T-helper 17 cell (primary cell): ENCODE measurements at places on chromosomes 12 and 14.
A peak's percentile ranks its signal among the peaks of the same experiment; 100 is the strongest.

DNA sequence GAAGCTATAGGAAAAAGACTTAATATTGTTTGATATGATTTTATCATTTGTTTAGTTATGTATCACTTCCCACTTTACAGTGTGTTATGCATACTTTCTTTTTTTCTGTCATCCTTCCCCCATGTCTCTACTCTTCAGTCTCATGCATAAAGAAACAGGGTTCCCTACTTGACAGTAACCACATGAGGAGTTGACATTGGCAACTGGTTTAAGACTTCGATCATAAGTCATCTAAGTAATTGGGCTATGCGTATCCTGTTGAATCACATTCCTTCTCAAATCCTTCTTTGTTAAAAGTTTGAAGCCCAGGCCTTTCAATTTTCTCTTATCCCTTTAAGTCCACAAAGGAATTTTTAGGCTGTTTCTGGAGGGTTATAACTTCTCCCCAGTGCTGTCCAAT, 358.7 kb downstream of the RAD51B start:
- DNase-seq: no peak

DNA sequence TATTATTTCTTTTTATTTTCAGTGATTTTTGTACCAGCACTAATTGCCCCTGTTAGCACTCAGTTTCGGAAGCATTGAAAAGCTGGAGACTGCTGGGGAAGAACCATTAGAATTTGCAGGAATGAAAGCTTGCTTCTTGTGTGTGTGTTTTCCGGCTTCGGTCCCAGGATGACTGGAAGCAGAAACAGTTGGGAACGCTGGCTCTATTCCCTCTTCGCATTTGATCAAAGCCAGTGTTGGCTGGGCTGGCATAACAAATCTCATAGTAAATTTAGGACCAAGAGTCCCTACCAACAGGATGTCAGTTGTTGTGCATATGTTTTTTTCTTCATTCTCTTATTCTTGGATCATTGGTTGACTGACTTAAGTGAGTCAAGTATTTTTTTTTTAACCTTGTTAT, 53.6 kb upstream of the TRAF3 start:
- no peak for DNase-seq

GRCh38 chr14:79352076-79352630, 859.2 kb downstream of the DIO2 start:
- DNase-seq: no peak

DNA sequence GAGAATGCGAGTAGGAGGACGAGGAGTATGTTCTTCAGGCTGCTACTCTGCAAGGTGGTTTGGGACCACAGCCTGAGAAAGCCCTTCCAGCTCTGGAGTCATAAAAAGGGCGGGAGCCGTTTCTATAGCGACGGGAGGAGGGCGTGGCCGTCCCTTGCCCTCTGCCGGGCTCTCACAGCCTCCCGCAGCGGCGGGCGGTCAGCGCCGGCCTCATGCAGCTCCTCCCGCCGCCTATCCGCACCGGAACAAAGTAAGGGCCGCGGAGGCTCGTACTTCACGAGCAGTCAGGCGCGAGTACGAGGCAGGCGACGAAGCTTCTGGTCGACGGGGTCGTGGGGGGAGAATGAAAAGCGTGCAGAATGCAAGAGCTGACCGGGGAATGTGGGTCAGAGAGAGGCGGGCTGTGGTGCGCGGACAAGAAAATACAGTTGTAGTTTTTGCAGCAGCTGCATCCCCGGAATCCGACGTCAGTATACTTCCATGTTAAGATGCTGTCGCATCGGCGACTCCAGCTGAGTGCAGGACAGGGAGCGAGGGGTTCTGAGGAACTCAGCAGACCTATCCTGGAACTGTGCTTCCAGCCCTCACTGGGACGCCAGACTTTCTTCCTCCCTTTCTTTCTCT, at the start of gene DYRK4:
Gene DYRK4, plus strand, starts transcription at position 175 of the 624 bp plus-strand sequence. Its CDS starts 38 bp downstream, at position 213.
- no peak for DNase-seq

DNA sequence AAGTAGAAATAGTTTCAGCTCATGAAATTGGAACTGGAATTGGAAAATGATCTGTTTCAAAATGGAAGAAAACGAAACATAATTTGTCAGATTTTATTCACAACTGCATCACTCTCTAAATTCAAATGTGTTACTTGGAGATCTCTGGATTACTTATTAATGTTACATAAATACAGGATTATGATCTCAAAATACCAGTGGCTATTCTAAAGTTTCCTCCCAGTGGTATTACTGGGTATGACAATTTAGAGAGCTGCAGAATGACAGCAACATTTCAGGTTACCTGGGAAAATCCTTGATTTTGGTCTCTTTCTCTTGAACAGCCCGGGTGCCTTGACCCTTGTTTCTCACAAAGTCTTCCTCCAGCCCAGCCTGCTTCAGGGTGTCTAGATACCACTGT, 14.2 kb downstream of the FAM161B start:
- no peak for DNase-seq

- DNase-seq: no peak
Measured at GRCh38 chr12:108620236-108620879, 13.3 kb downstream of the SELPLG start.

GRCh38 chr14:38000340-38000739, 207.4 kb upstream of the SSTR1 start:
- DNase-seq: no peak

- no peak for DNase-seq
Measured at GRCh38 chr14:68487805-68488590, 304.9 kb downstream of the ZFP36L1 start.

- peak; percentile 45 for DNase-seq
Measured at GRCh38 chr12:89353823-89354611, 1.7 kb upstream of the DUSP6 start.

GRCh38 chr14:71247106-71247505, 339.8 kb downstream of the PCNX1 start:
- no peak for DNase-seq

GRCh38 chr12:13530966-13531365, 334.4 kb downstream of the EMP1 start:
- DNase-seq: no peak

GRCh38 chr14:92570674-92571262, 57.2 kb downstream of the RIN3 start:
- DNase-seq: no peak

DNA sequence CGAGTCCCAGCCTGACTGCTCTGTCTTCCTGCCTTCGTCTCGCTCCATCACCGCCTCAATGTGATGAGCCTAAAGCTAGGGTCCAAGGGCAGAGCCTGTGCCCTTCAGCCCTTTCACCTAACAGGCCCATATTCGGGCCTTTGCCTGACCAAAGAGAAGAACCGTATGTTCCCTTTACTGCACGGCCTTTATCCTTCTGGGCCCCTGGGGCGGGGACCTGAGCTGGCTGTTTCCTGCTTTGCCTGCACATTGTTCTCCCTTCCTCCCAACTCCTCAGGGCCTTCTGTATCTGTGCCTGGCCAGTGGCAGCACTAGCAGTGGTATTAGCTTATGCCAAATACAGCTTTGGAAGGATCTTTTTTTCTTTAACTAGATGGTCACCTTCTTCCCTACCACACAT, 8.5 kb upstream of the MYL6B start:
- DNase-seq: no peak

DNA sequence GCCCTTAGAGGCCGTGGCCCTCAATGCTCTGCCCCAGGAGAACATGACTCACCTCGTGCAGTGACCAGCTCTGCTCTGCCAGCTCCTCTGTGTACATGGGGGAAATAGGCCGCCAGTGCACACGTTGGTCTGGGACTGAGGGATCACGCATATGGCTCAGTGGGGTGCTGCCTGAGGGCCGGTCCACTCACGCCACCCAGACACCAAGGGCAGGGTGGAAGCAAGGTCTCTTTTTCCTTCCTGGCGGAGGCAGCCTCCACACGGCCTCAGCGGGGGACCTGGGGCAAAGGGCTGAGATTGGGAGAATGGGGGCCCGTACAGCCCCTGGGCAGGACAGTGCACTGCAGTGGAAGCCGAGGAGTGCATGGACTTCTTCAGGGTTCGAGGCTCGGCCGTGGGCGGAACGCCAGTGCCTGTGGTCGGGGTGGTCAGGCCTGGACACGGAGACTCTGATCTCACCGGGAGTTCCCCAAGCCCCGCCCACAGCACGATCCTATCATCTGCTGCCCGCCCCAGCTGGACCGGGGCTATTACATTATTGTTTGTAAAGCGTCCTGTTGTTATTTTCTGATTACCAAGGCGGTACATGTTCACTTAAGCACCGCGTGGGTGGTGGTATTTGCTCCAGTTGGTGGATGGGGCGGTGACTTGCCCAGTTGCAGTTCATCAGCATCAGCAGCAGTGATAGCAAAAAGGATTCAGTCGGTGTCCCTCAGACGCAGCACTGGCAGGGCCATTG, 38.8 kb upstream of the TDRD9 start:
- DNase-seq: no peak

DNA sequence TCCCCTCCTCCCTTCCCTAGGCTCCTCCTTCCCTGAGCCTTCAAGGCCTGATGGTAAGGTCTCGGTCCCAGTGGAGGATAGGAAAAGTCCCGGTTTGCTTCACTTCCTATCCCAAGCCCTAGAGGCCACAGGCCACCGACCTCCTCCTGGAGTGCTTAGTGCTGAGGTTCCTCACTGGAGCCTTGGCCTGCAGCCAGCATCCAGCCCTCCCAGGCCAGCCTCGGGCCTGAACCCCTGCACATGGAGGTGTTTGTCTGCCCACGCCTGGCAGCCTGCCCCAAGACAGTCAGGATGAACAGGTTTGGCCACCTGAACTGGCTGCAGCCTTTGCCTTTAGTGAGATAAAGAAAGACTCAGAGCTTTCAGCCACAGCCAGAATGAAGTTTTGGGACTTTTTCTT, 15.8 kb upstream of the KRT7 start:
- DNase-seq: no peak

GRCh38 chr14:72094844-72095582, 162.8 kb downstream of the RGS6 start:
- no peak for DNase-seq

GRCh38 chr12:13627536-13627935, 353.9 kb downstream of the GRIN2B start:
- no peak for DNase-seq

- DNase-seq: no peak
Measured at GRCh38 chr12:3295646-3296408, 195.2 kb upstream of the PRMT8 start.

DNA sequence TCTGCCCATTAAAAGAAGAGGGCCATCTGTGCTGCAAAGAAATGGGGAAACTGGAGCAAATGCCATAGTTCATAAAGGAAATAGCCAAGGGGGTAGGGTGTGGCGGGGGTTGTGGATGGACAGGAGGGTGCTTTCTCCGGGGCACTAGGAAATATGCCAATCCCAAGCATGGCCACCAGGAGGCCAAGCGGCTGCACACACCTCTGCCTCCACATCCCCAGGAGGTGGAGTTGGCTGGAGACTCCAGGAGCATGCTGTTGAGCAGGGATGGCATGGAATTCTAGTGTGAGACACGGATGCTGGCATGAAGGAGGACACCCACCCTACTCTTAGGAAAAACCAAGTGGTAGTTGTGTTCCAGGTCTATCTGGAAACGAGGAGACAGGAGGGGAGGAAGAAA, 25.2 kb downstream of the NID2 start:
- peak; percentile 9 for DNase-seq

DNA sequence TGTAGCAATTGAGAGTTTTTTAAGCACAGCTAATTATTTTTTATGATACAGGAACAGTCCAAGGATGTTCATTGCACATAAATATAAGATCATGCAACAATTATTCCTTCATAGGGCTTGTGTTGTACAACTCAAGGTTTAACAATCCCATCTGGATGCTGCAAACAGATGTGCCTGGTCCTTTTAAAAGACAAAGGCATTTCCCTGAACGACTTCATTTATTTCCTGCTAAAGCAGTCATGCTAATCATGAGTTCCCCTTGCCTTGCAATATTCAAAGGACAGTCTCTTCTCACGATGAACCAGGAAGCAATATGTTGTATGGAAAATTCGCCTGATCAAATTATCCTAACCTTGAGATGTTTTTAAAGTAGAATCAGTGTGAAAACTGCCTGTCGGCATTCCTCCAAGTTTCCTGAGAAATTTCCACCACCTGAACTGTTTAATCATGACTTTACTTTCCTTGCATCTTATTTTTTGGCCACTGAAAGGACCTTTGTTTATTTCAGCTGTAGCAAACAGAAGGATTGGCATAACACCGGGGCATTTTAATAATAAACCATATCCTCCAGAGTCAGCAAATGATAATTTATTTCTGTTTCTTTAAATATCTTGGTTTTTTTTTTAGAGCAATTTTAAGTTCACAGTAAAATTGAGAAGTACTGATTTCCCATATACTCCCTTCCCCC, 33.9 kb upstream of the TSPAN8 start:
- DNase-seq: no peak

DNA sequence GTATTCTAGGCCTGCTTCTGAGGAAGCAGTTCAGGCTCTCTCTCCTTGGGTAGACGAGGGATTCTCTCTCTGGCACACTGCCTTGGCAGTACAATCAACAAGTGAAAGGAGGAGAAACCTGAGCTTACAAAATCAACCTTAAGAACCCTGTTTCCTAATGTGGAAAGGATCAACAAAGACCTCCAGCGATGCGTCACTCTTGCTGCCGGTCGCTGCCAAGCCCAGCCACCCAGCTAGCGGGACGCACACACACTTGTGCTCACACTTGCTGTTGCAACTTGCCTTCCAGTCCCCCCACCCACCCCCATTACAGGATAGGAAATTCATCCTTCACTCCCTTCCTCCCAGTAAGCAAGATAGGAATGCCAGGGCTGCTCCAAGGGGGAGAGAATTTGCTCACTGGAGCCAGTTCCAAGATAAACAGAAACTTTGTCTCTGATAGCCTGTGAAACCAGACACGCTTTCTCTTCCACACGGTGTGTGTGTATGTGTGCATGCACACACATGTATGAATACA, 144.3 kb downstream of the BCL11B start:
- DNase-seq: no peak

DNA sequence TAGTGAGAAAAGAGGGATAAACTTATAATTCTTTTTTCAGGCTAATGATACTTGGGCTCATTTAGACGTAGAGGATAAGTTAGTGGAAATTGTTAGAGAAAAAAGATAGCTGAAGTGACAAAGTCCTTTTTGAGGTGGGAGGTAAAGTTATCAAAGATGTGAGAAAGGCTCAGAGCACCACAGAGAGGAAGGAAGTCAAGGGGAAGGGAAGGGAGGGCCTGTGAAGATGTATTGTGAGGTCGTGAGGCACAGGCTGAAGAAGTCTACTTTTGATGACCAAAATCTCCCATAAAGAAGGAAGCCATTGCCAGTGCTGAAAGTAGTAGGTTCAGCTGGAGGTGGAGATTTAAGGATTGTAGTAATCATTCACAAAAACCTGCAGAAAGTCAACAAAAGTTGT, 19.4 kb upstream of the PTGDR start:
- DNase-seq: no peak

GRCh38 chr14:104702673-104703072, 13.3 kb downstream of the INF2 start:
- DNase-seq: no peak

DNA sequence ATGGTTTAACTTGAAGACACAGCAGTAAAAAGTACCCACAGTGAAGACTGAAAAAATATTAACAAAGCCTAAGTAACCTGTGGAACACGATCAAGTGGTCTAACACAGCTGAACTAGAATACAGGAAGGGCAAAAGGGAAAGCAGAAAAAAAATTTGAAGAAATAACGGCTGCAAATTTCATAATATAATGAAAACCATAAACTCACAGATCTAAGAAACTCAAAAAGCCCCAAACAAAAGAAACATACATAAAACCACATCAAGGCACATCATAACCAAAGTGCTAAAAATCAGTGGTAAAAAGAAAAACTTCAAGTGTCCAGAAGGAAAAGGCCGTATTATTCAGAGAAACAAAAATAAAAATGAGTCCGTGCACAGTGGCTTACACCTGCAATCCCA, 30.9 kb downstream of the SPPL3 start:
- DNase-seq: no peak

- peak; percentile 58 for DNase-seq
Measured at GRCh38 chr12:53508534-53509170, 1.4 kb upstream of the NPFF start.
